ENCODE measurements at places on chromosomes 2 and 18. TPM values are rescaled to one million over a fixed set of nuclear protein-coding genes. Genes with fewer than 3 reads are reported as not detected.

RPL37A gene
- 905 TPM for total RNA-seq

EVA1A gene
- 21.4 TPM for total RNA-seq

TANC1 gene
- total RNA-seq = 12.4 TPM

SERPINB2 gene
- total RNA-seq = 0.80 TPM

MBD5 gene
- 19.2 TPM for total RNA-seq

ACMSD gene
- total RNA-seq = not detected

ALPG gene
- total RNA-seq = not detected

CD28 gene
- total RNA-seq = 0.52 TPM

TUBA3E gene
- not detected for total RNA-seq

DNAH7 gene
- total RNA-seq = 0.26 TPM

KDM3A gene
- 20.4 TPM for total RNA-seq

NGEF gene
- 0.26 TPM for total RNA-seq

XPO1 gene
- 187 TPM for total RNA-seq

GALNT14 gene
- total RNA-seq = not detected

C2orf66 gene
- total RNA-seq = 0.32 TPM

COLEC12 gene
- total RNA-seq = 0.32 TPM

RNF138 gene
- total RNA-seq = 26.2 TPM

DUSP2 gene
- total RNA-seq = 0.23 TPM

GNLY gene
- total RNA-seq = not detected

CSRNP3 gene
- 1.4 TPM for total RNA-seq

TMEM198 gene
- 4.2 TPM for total RNA-seq

TMEM185B gene
- 39.8 TPM for total RNA-seq

AQP12B gene
- total RNA-seq = not detected

PSD4 gene
- 1.0 TPM for total RNA-seq

KCNIP3 gene
- 0.29 TPM for total RNA-seq

EMX1 gene
- not detected for total RNA-seq

Measured in LHCN-M2 (cell line).